ENCODE measurements at places on chromosomes 5 and 9. TPM values are rescaled to one million over a fixed set of nuclear protein-coding genes. Genes with fewer than 3 reads are reported as not detected.

The DBH gene
- not detected for total RNA-seq

The FABP6 gene
- total RNA-seq: 0.69 TPM

- DNase-seq: no peak
Observed at GRCh38 chr5:128097781-128098180, 14.2 kb downstream of the SLC12A2 start.

- no peak for DNase-seq
Observed at GRCh38 chr5:139659695-139660101, 11.5 kb downstream of the CXXC5 start.

GRCh38 chr9:14723301-14723700 lies 768 bp upstream of the CER1 start:
- no peak for DNase-seq

- DNase-seq: no peak
Observed at GRCh38 chr9:34392511-34392910, 15.8 kb upstream of the MYORG start.

GRCh38 chr5:141182248-141182647 lies at the start of gene PCDHB16:
TSS of gene PCDHB16 (plus strand) at chr5:141182387. CDS start at chr5:141182560, 173 bp downstream.
- peak; percentile 68 for DNase-seq

DNA sequence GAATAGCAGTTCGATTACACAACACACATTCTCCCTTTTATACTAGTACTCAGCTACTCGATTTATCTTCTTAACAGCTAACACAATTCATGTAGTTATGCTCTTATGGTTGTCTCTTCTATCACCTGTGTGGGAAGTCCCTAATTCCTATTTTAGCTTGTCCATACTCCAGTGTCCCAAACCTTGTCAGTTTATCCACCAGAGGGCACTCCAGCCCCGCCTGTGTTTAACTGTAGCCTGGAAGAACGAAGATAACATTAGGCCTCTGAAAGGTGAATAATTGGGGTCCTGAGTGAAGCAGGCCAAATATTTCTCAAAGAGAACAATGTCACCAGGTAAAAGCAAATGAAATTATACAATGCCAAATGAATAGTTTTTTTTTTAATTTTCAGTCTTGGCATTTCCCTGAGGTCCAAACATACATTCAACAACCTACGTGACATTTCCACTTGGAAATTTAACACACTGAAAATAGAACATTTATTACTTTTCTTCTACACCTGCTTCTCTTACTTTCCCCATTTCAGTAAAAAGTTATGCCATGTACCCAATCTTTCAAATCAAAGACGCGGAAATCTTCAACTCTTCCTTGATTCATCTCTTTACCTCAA lies 560.7 kb downstream of the HTR1A start:
- DNase-seq: peak; percentile 81

The PPIC gene
- not detected for total RNA-seq

DNA sequence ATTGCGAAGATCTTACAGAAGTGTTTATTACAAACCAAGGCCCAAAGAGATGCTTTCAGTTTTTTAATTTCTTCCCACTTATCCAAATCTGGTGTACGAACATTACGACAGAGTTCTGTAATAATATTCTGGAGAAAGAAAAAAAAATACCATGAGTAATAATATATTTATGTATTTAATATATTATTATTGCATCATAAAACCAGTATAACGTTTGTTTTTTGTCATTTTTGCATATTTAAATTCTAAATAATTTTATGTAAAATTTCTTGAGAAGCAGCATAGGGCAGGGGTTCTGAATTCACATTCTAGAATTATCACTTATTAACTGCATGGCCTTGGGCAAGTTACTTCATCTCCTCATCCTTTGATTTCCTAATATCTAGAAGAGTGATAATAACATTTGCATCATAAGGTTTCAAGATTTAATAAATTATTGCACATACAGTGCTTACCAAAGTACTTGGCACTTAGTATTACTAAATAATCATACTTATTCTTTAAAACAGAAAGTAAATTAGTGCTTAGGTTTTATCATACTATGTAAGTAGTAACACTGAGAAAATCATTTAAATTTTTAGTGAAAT lies 107.7 kb downstream of the OSMR start:
- no peak for DNase-seq

The RFESD gene
- total RNA-seq: 6.8 TPM

The STING1 gene
- not detected for total RNA-seq

- no peak for DNase-seq
Observed at GRCh38 chr9:69347607-69348006, 22.6 kb downstream of the ENTREP1 start.
